ENCODE measurements at places on chromosomes 16 and 17.
A peak's percentile ranks its signal among the peaks of the same experiment; 100 is the strongest.

- DNase-seq, result peak; percentile 10
These were observed 1.5 kb downstream of the HAPSTR1 start for GRCh38 chr16:9092978-9093344.

GRCh38 chr17:19619705-19620325, 28.7 kb upstream of the ALDH3A2 start:
- DNase-seq, result no peak

DNA sequence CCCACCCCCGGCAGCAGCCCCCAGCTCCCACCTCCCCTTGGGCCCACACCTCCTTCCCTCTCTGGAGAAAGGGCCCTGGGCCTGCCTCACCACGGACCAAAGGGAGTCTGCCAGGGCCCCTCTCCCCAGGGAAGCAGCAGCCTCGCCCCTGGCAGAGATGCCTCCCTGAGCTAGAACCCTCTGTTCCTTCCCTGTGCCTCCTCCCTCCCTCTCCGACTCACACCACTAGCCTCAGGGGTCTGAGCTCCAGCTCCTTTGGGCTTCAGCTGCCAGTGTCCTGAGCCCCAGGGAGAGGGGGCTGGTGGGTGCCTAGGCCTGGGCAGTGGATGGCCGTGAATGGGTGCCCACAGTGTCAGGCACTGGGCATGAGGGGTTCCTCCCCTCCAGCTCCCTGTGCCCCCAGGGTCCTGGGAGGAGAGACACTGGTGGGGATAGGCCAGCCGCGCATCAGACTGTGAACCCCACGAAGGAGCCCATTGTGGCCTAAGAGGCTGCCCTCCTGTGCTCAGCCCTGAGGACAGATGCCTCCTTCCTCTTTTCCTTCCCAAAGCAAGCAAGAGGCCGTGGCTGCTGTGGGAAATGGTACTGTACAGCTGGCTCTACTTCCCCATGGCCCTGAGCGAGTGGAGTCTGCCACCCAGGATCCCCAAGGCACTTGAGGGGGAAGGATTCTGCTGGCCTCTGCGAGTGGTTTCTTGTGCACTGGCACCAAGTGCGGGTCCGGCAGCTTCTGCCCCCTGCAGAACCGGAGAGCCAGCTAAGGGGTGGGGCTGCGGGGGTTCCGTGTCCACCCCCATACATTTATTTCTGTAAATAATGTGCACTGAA, 20.7 kb downstream of the MMP15 start:
- DNase-seq, result no peak

DNA sequence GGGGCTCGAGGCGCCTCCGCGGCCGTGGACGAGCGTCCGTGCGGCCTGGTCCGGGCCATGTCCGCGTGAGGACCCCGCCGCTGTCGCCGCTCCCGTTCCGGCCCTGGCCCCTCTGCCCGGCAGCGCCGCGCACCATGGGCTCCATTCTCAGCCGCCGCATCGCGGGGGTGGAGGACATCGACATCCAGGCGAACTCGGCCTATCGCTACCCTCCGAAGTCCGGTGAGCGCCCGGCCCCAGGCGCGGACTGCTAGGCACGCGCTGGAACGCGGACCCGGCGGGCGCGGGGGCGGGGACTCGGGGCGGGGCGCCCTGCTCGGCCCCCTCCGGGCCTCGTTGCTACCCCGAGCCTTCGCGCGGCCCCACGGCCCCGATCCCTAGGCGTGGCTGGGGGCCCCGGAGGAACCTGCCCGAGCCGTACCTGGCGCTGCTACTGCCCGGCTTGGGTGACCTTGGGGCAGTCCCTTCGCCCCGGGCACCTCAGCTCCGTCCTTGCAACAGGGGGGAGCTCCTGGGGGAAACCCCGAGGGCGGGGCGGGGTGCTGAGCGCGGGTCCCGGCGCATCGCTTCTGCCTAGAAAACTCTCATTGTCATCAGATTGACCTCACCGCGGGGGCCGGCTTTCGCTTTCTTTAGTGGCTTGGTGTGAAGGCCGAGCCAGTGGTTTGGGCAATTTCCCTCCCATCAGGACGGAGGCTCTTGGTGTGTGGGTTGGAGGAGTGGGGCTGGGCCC, 367 bp downstream of the MGRN1 start:
- peak; percentile 62 for DNase-seq

GRCh38 chr16:29254676-29255495, 151.6 kb downstream of the NPIPB11 start:
- no peak for DNase-seq

DNA sequence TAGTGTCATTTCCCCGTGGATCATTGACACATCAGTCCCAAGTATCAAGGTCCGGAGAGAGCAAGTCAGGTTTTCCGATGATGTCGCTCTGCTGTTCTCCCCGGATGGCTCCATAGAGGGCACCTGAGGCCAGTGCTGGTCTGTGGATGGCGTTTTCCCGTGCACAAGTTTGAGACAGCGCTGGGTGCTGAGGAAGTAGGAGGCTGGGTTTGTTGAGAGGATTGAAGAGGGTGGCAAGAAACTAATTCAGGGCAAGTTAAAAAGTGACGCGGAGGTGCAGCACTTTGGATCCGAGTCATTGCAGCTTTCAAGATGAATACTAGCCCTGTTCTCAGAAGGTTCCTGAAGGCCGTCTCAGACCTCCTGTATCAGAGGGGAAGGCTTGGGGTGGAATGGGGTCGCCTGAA, 7.7 kb downstream of the NUBP1 start:
- DNase-seq, result no peak

DNA sequence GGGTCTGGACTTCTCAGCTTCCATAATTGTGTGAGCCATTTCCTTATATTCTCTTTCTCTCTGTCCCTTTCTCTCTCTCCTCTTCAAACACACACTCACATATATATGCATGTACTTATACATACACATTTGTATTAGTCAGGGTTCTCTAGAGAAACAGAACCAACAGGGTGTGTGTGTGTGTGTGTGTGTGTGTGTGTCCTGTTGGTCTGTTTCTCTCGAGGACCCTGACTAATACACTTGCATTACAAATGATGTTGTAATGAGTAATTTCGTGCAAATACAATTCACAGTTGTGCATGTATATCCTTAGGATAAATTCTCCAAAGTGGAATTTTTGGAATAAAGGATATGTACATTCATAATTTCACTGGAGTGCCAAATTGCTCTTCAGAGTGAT, 115.3 kb downstream of the NPIPB5 start:
- no peak for DNase-seq

GRCh38 chr16:70294385-70295025, 4.5 kb upstream of the DDX19B start:
- no peak for DNase-seq

DNA sequence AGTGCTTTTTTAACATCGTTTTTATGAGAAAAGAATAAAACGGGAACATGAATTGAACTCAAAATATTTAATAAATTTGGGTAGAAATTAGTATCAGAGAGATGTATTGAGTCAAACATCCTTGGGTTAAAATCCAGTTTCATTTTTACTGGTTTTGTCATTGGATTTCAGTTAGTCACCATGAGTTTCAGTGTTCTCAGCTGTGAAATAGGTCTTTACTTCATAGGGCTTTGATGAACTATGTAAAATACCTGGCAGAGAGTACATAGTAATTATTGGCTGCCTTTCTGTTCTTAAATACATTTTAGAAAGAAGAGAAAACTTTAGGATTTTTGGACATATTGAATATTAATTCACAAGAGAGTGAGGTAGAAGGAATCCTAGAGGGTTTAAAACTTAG, 105.8 kb downstream of the TANC2 start:
- no peak for DNase-seq

DNA sequence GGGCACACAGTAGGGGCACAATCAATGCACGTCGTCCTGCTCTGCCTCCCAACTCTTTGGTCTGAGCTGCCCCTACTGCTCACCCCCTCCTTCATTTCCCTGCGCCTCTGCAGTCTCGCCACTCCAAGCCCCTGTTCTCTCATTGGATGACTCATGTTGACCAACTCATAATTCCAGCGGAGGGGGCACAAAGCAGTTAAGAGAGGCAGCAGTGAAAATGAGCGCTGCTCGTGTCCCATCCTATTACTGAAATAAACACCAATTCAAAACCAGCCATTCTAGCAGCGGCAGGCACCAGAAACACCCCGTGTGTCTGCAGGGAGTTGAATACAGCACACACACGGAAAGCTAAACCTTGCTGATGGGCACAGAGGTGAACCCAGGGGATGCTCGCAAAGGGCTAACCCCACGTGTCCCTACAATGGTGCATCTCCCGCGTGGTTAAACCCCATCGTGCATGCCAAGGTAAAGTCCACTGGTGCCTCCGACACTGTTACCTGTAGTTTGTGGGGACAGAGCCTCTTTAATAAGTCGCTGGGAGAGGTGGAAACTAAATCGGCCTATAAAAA, 310.4 kb downstream of the XYLT1 start:
- DNase-seq, result no peak

GRCh38 chr16:14445937-14446715, 183.9 kb downstream of the PARN start:
- DNase-seq, result no peak

GRCh38 chr16:65200156-65200773, 78.4 kb upstream of the CDH11 start:
- no peak for DNase-seq

- no peak for DNase-seq
These were observed 1.4 kb downstream of the EFCAB13 start for GRCh38 chr17:47325176-47325575.

DNA sequence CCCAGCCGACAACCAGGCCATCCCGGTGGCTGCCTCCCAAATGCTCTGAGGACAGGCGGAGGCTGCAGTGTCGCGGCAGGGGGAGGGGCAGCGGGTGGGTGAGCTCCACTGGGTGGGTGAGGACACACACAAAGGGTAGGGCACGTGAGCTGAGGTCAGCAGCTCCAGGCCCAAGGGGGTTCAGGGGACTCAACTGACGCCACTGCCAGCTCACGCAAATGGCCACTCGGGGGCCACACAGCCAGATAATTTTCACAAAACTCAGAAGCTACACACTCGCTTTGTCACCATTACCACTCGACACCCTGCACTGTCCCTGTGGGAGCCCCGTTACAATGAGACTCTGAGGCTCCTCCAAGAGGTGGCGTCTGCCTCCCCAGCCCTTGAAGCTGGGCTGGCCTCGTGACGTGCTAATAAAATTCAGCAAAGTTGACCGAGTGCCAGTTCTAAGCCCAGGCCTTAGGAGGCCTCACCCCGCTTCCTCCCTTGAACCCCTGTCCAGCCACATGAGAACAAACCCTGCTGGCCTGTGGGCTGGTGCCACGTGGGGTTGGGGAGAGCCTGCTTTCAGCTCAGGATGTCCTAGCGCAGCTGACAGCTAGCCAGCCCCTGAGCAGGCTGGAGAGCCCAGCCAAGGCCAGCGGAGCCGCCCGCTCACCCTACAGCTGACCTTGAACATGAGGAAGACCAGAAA, 56.9 kb downstream of the RMI2 start:
- DNase-seq, result no peak

GRCh38 chr17:5396612-5397011, 22.9 kb downstream of the NUP88 start:
- DNase-seq, result no peak

GRCh38 chr17:78426293-78426879, 47.9 kb downstream of the PGS1 start:
- DNase-seq, result no peak

DNA sequence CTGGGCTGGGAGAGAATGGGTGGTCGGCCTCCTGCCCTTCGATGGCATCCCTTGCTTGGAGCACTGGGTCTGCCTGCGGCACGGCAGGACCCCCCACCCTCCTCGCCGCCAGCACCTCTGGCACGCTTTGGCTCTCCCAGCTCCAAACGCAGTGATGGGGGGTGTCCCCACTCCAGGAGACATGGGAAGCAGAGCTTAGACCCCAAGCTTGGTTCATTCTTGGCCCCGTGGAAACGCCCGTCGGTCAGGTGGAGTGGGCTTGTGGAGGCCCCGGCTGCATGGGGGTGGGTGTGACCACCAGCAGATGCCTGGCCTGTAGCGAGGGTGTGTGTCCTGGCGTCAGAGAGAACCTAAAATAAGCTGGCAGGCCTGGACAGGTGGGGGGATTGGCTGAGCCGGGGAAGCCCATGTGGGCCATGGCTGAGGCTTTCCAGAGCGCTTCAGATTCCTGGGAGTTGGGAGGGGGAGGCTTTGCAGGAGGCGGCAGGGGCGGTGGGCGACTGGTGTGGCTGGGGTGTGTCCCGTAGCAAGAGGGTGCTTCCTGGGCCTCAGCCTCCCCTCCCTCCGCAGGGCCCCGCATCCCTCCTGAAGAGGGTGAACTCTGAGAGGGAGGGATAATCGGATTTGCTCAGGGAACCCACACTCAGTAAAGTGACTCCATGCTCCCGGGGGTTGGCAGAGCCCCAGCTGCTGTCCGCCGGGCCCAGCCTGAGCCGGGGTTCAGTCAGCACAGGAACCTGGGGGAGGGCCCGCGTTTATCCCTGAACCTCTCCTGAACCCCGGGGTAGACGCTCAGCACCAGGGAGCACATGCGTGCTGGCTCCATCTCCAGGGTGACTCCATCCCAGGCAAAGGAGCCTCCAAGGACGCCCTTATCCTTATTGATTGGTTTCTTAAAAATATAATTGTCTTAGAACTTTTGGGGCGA, 3.4 kb downstream of the CACNA1H start:
- no peak for DNase-seq

- no peak for DNase-seq
These were observed 1.4 kb downstream of the GOT2 start for GRCh38 chr16:58732545-58733247.

- DNase-seq, result no peak
These were observed 15.0 kb upstream of the PITPNA start for GRCh38 chr17:1577583-1578013.

- no peak for DNase-seq
These were observed 6.2 kb downstream of the N4BP1 start for GRCh38 chr16:48603647-48604376.

- DNase-seq, result no peak
These were observed 39.3 kb downstream of the LIG3 start for GRCh38 chr17:35019386-35020179.

GRCh38 chr16:25693631-25694030, 1.9 kb downstream of the HS3ST4 start:
- DNase-seq, result no peak

- peak; percentile 66 for DNase-seq
These were observed 125.4 kb upstream of the CHMP6 start for GRCh38 chr17:80866050-80866793.

GRCh38 chr17:66691644-66692420, 143.1 kb upstream of the CACNG5 start:
- DNase-seq, result no peak

DNA sequence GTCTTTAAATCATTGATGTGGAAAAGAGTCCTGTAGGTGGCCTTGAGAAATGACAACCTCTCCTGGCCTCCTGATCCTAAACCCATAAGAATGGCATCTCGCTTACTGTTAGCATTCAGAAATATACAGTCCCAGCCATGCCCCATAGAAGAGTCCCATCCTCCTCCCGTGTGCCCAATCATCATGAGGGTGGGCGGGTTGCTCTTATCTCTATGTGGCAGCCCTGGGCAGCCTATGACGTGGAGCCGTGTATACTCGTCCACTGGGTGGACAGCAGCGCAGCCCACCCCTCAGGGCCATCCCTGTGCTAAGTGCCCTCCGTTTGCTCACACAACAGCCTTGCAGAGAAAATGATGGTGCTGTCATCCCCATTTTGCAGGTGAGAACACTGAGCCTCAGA, 105.3 kb downstream of the AMFR start:
- no peak for DNase-seq

DNA sequence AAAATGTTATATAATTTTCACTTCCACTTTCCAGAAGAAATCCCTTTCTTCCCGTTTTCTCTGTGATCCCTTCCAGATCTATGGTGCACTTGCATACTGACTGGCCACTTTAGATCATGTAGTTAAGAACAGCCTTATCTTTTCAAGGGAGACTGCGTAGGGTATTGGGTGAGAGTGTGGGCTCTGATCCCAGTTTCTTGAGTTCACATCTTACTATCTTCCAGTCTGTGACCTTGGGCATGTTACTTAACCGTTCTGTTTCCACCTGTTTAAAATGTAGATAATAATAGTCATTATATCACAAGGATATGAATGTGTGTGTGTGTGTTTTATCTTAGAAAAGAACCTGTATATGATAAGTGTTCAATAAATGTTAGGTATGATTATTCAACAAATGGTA, 83.7 kb downstream of the TANGO6 start:
- DNase-seq, result no peak
